ENCODE measurements at places on chromosomes 6 and 20.

DNA sequence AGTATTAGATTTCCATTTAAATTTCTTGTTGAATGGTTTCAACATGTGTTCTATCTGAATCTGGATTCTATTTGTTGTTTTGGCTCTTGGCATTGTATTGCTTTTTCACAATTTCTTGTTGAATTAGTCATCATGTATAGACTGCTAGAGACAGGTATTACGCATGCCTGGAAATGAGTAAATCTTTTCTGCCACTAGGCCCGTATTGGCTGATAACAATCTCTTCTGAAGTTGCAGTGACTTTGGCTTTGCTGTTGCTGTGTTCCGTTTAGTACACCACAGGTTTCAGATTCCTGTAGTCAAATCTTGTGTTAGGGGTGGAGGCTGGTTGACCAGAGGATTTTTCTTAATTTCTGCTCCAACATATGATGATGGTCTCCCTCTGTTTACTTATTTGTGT is 1339.4 kb downstream of the GRIK2 start:
- no peak for ATAC-seq

DNA sequence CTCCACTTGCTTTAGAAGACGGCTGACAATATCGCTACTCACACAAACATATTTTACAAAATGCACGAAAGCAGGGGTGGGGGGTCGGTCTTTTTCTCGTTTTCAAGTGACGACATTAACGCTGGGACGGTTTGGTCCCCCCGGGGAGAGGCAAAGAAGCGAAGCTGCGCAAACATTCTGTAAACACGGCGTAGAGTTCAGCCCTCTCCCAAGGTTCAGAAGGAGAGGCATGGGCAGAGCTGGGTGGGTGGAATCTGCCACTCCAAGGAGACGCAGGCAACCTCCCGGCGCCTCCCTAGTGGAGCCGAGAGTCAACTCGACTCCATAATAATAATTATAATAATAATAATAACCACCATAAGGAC is 2.4 kb downstream of the NKX2-2 start:
- ATAC-seq = no peak

DNA sequence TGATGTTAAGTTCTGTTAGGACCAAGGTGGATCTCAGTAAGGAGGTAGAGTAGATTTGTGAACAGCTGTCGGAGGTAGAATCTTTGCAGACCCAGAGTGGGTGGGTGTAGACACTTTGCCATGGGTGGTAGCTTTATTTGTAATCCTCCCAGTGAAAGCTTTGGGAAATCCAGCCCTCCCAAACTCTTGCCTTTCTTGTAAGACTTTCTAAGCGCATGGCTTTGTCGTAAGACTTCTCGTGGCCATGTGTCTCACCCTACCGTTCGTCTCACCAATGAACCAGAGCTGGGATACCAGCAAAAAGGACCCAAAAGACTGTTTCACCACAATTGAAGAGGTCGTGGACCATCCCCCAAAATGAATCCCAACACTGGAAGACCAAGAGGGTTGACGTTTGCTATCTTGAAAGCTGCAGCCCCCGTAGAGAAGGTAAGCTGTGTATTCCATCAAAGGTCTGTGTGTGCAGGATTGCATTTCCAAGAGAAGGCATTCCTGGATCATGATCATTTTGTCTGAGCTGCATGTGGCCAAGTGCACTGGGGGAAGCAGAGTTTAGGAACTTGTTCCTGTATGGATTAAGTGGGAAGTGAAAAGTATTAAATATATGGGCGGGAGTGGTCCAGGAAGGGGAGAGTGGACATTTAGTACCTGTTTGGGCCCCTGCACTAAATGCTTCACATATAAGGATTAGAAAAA is 5.8 kb upstream of the TMEM14A start:
- no peak for ATAC-seq

DNA sequence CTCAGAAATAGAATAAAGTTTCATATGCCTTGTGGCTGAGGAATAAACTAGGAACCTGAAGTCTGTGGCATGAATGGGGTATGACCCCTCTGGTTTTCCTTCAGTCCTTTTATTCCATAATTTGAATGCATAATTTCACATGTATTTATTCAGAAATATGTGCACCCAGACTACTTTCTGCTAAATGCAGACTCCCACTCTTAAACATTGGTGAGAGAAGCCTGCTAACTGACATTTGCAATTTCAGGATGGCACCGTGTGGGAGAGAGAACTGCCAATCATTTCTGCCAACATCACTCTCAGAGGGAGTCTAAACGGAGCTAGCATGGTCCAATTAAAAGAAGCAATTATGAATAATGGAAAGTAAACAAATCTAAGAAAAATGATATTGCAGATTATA is 141.3 kb downstream of the ADGRB3 start:
- no peak for ATAC-seq

GRCh38 chr6:80767808-80768207 is 661.3 kb downstream of the BCKDHB start:
- no peak for ATAC-seq

DNA sequence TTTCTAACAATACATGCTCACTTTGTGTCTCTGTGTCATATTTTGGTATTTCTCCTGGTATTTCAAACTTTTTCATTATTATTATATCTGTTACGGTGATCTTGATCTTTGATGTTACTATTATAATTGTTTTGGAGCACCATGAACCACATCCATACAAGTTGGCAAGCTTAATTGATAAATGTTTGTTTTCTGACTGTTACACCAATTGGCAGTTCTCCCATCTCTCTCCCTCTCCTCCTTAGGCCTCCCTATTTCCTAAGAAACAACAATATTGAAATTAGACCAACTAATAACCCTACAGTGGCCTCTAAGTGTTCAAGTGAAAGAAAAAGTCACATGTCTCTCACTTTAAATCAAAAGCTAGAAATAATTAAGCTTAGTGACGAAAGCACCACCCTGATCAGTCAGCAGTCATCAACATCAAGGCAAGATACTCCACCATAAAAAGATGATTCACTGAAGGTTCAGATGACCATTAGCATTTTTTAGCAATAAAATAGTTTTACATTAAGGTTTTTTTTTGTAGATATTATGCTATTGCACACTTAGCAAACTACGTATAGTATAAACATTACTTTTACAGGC is 61.5 kb downstream of the IBTK start:
- ATAC-seq = no peak

- ATAC-seq = no peak
These were observed 59.8 kb downstream of the GOPC start for GRCh38 chr6:117542493-117542892.

DNA sequence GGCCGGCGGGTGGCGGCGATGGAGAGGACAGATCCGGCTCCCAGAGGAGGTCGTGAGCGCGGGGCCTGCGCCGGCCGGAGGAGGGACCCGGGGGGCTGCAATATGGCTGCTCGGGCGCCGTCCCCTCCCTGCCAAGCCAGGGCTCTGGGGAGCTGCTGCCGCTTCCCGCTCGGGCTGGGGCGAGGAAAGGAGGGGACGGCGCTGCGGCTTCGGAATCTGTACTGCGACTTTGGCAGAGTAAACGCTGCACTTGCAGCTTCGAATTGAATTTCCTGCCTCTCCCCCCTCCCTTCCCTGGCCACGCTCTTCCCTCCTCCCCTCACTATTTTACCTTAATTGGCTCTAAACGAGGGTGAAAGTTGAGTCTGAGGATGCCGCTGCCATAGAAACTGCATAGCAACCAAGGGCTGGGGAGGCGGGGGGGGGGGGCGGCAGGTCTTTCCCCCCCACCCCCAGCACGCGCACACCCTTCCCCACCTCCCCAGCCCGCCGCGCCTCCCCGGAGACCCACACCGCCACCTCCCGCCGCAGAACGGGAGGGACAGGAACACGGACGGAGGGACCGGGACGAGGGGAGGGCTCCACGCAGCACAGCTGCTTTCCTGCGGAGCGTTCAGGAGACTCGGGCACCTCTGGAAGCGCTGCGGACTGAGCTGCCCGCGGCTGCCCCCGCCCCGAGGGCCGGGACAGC is 93.9 kb downstream of the RNASET2 start:
- peak; percentile 40 for ATAC-seq

- ATAC-seq = peak; percentile 73
These were observed 18.9 kb downstream of the PCNA start for GRCh38 chr20:5100684-5101347.

- ATAC-seq = peak; percentile 61
These were observed 27.9 kb downstream of the UBD start for GRCh38 chr6:29531668-29532067.

- ATAC-seq = no peak
These were observed 3.8 kb downstream of the TRAF3IP2 start for GRCh38 chr6:111601886-111602285.

- ATAC-seq = no peak
These were observed 102.3 kb downstream of the SH3BGRL2 start for GRCh38 chr6:79733388-79733787.

DNA sequence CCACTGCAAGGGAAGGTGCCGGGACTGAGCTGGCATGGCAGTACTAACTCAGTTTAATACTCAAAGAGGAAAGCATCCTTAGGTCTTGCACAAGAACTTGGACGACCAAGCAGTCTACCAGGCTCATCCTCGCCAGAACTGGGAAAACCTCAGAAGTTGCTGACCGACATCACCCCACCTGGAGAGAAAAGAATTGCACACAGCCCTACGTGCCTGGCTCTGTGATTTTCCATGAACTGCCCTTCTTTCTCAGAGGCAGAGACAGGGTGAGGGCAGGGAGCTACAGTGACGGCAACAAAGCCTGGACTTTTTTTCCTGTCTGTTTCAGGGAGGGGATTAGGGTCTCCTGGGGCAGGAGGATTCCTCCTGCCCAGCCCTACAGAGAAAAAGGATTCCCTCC is 8.0 kb downstream of the JAG1 start:
- ATAC-seq = no peak

DNA sequence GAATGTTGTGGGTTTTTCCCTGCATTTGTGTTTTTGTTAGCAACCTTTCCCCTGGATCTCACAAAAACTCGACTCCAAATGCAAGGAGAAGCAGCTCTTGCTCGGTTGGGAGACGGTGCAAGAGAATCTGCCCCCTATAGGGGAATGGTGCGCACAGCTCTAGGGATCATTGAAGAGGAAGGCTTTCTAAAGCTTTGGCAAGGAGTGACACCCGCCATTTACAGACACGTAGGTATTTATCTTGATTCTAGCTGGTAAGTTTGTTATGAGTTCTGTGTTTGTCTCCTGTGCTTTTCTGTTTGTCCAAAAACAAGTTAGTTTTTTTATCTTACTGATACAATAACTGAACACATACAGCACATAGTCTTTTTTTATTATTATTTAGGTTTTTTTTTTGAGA is 3.0 kb downstream of the SLC25A27 start:
- no peak for ATAC-seq

- no peak for ATAC-seq
These were observed 28.2 kb upstream of the FUCA2 start for GRCh38 chr6:143539734-143540133.

DNA sequence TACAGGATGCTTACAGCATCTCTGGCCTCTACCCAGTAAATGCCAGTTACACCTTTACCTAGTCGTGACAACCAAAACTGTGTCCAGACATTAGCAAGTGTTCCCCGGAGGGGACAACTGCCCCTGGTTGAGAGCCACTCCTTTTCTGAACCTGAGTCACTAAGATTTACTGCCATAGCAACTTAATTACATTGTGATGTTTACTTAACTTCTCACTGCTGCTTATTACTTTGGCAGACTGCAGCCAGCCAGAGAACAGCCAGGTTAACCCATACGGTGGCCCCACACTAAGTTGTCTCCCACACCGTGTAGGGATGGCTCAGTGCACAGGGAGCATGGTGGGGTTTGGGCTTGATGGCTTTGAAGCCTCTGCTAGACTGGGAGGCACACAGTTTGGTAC is 204.7 kb upstream of the SULF2 start:
- no peak for ATAC-seq

DNA sequence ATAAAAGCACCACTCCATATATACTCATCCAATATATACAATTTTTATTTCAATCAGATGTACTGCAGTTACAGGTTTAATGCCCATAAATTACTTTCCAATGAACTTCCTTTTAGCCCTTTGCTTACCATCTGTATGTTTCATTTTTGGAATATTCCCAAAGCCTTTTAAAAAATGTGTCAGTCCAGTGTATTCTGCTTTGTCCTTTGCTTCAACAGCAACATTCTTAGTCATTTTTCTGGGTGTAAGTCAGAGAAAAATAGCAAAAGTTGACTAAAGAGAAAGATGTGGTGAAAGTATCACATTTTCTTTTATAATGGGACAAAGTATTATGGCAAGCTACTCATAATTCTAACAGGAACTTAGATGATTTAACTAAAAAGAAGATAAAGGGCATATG is 15.2 kb downstream of the DSE start:
- no peak for ATAC-seq

- ATAC-seq = no peak
These were observed 77.9 kb upstream of the ID4 start for GRCh38 chr6:19759117-19759880.

Measured in activated CD4-positive, CD25-positive, alpha-beta regulatory T cell treated with anti-CD3 and anti-CD28 coated beads, Interleukin-2, amount 50 U/mL, for 24 hours (primary cell).